ENCODE measurements at places on chromosomes 2 and 18.
A peak's percentile ranks its signal among the peaks of the same experiment; 100 is the strongest.

GRCh38 chr2:10617241-10617640 is 72.5 kb downstream of the NOL10 start:
- no peak for DNase-seq

GRCh38 chr2:44362207-44363015 is 664 bp downstream of the CAMKMT start:
- peak; percentile 39 for DNase-seq

GRCh38 chr2:133576714-133577113 is 8.5 kb upstream of the NCKAP5 start:
- no peak for DNase-seq

DNA sequence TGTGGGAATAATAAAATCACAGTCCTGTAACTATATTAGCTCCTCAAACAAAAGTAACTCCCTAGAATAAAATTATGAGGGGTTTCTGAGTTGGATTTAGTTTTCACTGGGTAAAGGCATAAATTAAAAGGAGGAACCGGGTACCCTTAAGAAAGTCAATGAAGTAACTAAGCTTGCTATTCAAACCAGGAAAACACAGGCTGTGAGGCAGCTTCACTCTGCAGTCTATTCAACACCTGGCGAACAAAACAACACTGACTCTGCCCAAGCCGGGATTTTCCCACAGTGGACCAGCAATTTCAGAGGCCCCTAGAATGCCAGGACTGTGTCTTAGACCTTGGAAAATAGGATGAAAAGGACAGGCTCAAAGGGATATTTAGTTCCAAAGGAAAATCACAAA is 24.6 kb upstream of the CREB1 start:
- DNase-seq = no peak

GRCh38 chr2:101132202-101132601 is 19.0 kb downstream of the TBC1D8 start:
- no peak for DNase-seq

All from activated CD4-positive, alpha-beta T cell treated with anti-CD3 and anti-CD28 coated beads for 4 hours (primary cell).